ENCODE measurements at places on chromosomes 3 and 15.

DNA sequence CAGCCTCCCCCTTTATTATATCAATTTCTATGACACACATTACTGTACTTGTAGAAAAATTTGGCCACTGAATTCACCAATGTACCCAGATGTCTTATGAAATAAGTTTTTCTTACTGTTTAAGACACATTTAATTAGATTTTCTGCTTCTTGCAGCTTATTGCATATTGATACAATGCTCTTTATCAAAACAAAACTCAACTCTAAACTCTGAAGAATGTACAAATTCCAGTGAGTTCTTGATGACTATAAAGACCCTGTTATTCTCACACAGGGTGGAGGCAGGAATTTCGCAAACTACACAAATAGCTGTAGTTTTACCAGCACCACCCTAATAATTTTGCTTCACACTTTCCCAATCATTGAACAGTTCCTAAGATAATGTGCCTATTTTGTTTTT, 22.0 kb downstream of the CMTM6 start:
- no peak for DNase-seq

DNA sequence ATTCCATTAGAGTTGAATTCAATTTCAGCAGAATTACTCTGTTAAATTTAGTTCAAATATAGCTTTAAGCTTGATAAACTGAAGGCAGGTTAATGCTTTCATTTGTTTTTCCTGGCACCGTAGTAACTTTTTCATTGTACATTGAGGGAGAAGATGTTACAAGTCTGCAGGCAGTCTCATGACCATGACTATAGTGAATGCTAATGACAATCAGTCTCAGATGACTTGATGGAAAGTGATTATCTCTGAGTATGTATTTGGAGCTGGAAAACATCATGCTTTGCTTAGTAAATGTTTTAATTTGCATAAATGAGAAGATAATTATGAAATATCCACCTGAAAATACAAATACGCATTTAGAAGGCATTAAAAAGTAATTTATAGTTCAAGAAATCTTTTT, 16.0 kb upstream of the RNF7 start:
- DNase-seq: no peak

GRCh38 chr15:81111510-81112470, 22.3 kb upstream of the CFAP161 start:
- DNase-seq: no peak

- DNase-seq: no peak
Measured at GRCh38 chr3:116238846-116239565, 206.3 kb downstream of the LSAMP start.

DNA sequence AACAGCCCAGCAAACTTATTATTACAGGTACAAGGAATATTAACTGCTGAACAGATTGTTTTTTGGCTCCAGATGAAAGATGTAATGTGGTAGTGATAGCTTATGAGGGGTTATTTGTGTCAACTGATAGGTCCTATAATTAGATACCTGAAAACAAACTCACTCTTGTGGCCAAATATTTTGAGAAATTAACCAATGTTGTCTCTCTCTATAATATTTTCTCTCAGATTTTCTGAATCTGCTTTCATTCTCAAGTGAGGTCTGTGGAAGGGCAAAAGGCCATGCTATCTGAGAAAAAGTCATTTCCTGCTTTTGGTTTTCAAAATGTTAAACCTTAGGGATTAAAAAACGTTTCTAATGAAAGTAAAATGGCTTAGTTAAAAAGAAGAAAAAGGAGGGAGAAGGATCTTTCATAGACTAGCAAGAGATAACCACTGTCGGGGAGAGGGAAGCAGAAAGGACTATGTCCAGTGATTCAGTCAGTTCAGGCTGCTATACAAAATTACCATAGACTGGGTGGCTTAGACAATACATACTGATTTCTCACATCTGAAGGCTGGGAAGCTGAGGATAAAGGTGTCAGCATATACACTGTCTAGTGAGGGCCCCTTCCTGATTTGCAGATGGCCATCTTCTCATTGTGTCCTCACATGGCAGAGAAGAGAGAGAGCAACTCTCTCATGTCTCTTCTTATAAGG, 277.5 kb upstream of the P2RY1 start:
- DNase-seq: no peak

GRCh38 chr3:178446059-178446458, 90.2 kb upstream of the KCNMB2 start:
- no peak for DNase-seq
